ENCODE measurements at places on chromosomes 4 and X. TPM values are rescaled to one million over a fixed set of nuclear protein-coding genes. Genes with fewer than 3 reads are reported as not detected.

DNA sequence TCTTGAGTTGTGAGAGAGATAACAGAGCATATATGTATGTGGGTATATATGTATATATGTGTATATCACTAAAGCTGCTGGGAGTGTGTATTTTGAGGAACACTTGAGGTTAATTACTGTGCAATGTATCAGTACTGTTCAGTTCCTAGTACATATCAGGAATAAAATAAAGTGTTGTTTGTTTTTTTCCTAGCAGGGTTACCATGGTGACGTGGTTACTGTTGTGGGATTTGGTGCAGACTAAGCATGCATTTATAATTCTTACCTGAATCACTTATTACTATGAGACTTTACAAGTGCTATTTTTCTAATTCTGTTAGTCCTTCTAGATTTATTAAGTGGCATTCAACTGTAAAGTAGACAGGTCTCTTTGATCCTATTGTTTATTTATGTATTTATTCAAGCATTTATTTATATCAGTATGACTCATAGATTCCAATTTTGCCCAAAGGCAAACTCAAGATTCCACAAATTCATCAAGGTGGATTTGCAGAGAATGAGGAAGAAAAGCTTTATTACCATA, 26.9 kb upstream of the BEX4 start:
- no peaks in the 10 kb centered on the region for H3K36me3 ChIP-seq
- no peak for DNase-seq
- peaks cover 2% of the 10 kb centered on the region for H3K27me3 ChIP-seq
- H3K27ac ChIP-seq: no peak overlapping the region
- H3K4me1 ChIP-seq: no peaks in the 10 kb centered on the region
- H3K4me3 ChIP-seq: no peak overlapping the region

DNA sequence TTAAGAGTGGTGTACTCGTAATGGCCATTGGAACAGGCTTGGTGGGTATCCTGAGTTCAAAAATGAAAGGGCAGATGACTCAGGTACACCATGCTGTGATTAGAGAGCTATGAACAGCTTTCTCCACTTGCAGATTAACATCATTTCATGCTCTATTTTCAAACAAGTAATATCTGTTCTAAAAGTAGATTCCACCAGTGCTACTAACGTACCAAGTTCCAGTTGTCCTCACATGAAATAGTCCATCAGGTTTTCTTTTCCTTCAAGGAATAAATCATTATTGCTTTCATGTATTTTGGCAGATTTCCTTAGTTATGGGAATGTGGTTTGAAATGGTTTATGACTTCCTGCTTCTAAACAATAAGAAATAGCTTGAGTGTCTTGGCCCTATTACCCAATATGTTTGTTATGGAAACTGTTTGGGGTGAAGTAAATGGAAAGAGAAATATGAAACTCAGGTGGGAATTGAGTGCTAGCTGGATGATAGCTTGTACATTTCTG, 49.9 kb downstream of the PCDH7 start:
- no peaks in the 10 kb centered on the region for H3K4me1 ChIP-seq
- H3K27ac ChIP-seq: no peak overlapping the region
- no peaks in the 10 kb centered on the region for H3K27me3 ChIP-seq
- no peak overlapping the region for H3K4me3 ChIP-seq
- DNase-seq: no peak
- H3K36me3 ChIP-seq: no peaks in the 10 kb centered on the region

DNA sequence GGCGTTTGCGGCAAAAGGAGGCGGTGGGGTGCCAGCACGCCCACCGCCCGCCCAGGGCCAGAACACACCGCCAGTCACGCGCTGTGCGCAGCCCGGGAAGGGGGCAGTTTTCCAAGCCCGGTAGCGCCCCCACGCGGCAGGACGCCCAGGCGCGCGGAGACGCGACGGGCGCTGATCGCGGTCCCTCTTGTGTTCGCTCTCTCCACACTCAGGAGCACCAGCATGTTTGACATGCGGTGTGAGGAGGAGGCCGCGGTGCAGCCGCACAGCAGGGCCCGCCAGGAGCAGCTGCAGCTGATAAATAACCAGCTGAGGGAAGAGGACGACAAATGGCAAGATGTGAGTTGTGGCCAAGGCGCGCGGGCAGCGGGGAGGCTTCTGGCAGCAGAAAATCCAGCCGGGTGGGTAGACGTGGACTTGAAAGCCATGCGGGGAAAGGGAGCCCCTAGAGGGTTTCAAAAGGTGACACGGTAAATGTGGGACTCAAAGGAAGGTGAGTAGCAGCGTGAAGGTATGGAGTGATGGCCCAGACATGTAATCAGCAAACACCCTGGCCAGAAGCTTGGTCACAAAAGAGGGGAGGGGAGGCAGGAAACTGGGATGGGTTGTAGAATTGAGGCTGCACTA, 104.1 kb downstream of the PHOX2B start:
- H3K27me3 ChIP-seq: peaks cover 23% of the 10 kb centered on the region
- H3K4me3 ChIP-seq: no peak overlapping the region
- DNase-seq: no peak
- H3K36me3 ChIP-seq: no peaks in the 10 kb centered on the region

- H3K36me3 ChIP-seq: no peaks in the 10 kb centered on the region
- no peaks in the 10 kb centered on the region for H3K4me1 ChIP-seq
- no peaks in the 10 kb centered on the region for H3K27me3 ChIP-seq
- H3K27ac ChIP-seq: no peak overlapping the region
- no peak overlapping the region for H3K4me3 ChIP-seq
These were observed 170.5 kb upstream of the PITX2 start for GRCh38 chr4:110793381-110793801.

- H3K27me3 ChIP-seq: no peaks in the 10 kb centered on the region
- no peaks in the 10 kb centered on the region for H3K36me3 ChIP-seq
- no peak for DNase-seq
- H3K4me3 ChIP-seq: no peak overlapping the region
- H3K27ac ChIP-seq: no peak overlapping the region
These were observed 10.0 kb upstream of the PSAPL1 start for GRCh38 chr4:7444731-7445130.

GRCh38 chr4:11589676-11590075, 161.0 kb upstream of the HS3ST1 start:
- H3K27me3 ChIP-seq: peaks cover 1% of the 10 kb centered on the region
- no peaks in the 10 kb centered on the region for H3K36me3 ChIP-seq
- DNase-seq: no peak

- no peak overlapping the region for H3K27ac ChIP-seq
- H3K4me1 ChIP-seq: no peaks in the 10 kb centered on the region
- no peak overlapping the region for H3K4me3 ChIP-seq
- no peaks in the 10 kb centered on the region for H3K36me3 ChIP-seq
These were observed 8.7 kb downstream of the SHROOM4 start for GRCh38 chrX:50805276-50805675.

- peaks cover 4% of the 10 kb centered on the region for H3K27me3 ChIP-seq
- no peaks in the 10 kb centered on the region for H3K36me3 ChIP-seq
- H3K4me3 ChIP-seq: no peak overlapping the region
These were observed 446.9 kb downstream of the BCOR start for GRCh38 chrX:39650768-39651347.

DNA sequence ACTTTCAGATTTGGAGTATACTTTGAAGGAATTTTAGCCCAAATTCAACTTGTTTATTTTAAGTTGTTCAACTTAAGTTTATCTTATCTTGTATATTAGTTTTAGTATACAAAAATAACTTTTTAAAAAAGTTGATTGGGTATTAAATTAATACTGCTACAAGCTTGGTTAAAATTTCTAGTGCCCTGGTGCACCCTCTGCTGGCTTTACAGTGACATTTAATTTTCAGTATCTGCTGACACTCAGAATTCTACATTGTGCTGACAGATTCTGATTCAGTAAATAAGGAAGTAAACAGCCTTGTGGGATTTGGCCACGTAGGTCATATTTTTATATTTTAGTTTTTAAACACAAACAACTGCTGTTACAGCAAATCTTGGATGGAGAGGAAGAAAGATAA, 2.9 kb downstream of the EDA start:
- peaks cover 19% of the 10 kb centered on the region for H3K4me1 ChIP-seq
- H3K27ac ChIP-seq: no peak overlapping the region
- H3K27me3 ChIP-seq: peaks cover 9% of the 10 kb centered on the region
- DNase-seq: no peak

DNA sequence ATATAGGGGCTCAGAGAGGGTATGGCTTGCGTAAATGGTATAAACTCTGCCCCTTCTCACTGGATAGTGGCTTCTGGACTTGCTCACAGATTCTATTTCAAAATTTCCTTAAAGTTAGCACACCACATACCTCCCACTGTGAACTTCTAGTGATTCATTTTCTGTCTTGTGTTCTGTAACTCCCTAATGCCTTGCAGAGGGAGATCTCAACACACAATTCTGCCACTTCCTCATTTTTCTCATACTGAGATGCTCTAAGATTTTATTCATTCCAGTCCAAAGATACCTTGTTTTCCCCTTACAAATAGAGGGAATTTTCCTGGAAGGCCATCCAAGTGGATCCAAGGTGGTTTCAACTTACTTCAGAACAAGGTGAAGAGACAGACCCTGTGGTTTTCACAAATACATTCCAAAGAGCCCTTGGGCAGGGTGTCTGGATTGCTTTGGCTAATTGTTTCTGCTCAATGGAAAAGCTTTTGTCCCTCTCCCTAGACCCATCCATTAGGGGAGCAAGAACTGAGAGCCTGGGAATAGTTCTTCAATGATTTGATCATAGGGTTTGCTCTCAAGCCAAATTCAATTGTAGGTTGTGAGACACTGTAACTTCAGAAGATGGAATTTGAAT, 52.1 kb upstream of the CAPN6 start:
- no peaks in the 10 kb centered on the region for H3K36me3 ChIP-seq
- DNase-seq: no peak
- no peak overlapping the region for H3K4me3 ChIP-seq

GRCh38 chr4:52915191-52915590, 53.1 kb downstream of the RASL11B start:
- H3K36me3 ChIP-seq: no peaks in the 10 kb centered on the region
- H3K4me3 ChIP-seq: no peak overlapping the region
- H3K27me3 ChIP-seq: no peaks in the 10 kb centered on the region
- no peak overlapping the region for H3K27ac ChIP-seq

- no peaks in the 10 kb centered on the region for H3K36me3 ChIP-seq
- peaks cover 11% of the 10 kb centered on the region for H3K4me1 ChIP-seq
- no peak overlapping the region for H3K4me3 ChIP-seq
- H3K27ac ChIP-seq: no peak overlapping the region
These were observed 78.4 kb downstream of the HPRT1 start for GRCh38 chrX:134538316-134538715.

- H3K4me3 ChIP-seq: no peak overlapping the region
- H3K36me3 ChIP-seq: no peaks in the 10 kb centered on the region
These were observed 65.9 kb downstream of the FAM184B start for GRCh38 chr4:17715511-17715910.

DNA sequence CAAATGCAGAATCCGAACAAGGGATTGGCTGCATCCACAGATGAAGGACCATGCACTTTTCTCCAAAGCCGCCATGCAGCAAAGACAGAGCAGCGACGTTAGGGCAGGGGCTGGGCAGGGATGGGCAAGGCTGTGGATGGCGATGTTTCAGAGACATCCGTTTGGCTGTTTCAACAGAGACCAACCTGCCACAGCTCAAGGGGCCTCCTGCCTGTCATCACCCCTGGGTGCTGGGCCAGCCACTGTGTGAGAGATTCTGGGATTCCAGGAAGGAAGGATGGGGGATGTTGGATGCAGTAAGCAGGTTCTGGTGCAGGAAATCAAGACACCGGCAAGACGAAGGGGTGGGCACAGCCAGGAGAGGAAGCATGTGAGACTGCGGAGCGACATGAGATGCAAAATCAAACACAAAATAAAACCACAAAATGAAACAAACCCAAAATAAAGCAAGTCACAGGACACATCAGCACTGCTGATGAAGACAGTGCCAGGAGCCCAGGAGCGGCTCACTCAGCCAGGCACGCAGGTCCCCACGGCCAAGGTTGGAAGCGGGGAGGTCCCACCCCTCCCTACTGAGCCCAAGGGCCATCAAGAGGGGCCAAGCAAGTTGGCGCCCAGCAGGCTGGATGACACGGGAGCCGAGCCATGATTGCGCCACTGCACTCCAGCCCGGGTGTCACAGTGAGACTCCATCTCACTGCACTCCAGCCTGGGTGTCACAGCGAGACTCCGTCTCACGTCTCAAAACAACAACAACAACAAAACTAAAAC, 68.1 kb downstream of the FAM53A start:
- no peaks in the 10 kb centered on the region for H3K36me3 ChIP-seq
- no peak for DNase-seq
- H3K27me3 ChIP-seq: no peaks in the 10 kb centered on the region

DNA sequence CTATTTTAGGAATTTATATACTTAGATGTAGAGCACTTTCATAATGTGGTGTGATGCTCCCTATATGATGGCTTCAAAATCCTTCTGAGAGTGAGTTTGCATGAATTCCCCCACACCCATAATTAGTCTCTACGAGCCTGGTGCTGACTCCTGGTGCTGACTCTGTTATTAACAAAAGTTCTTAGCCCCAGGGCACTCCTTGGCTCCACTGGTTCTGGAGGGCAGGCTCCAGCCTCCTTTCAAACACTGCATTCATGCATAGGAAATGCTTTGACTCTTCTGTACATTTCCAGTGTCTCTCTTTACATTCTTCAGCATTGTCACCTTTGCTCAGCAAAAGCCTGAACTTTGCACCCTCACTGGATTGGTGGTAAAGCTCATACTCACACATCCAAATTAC, 64.0 kb downstream of the LNX1 start:
- no peaks in the 10 kb centered on the region for H3K4me1 ChIP-seq
- peaks cover 4% of the 10 kb centered on the region for H3K27me3 ChIP-seq

GRCh38 chr4:91795947-91796346, 507.8 kb upstream of the GRID2 start:
- no peaks in the 10 kb centered on the region for H3K36me3 ChIP-seq
- no peaks in the 10 kb centered on the region for H3K4me1 ChIP-seq
- DNase-seq: no peak
- no peaks in the 10 kb centered on the region for H3K27me3 ChIP-seq
- H3K27ac ChIP-seq: no peak overlapping the region

GRCh38 chr4:10129196-10130177, 12.9 kb upstream of the WDR1 start:
- H3K4me1 ChIP-seq: peaks cover 13% of the 10 kb centered on the region
- H3K36me3 ChIP-seq: peaks cover 1% of the 10 kb centered on the region
- H3K27ac ChIP-seq: no peak overlapping the region
- H3K4me3 ChIP-seq: no peak overlapping the region
- H3K27me3 ChIP-seq: peaks cover 3% of the 10 kb centered on the region

- H3K4me3 ChIP-seq: peak overlapping the region; percentile 95
- no peak for DNase-seq
- peaks cover 56% of the 10 kb centered on the region for H3K36me3 ChIP-seq
- H3K4me1 ChIP-seq: peaks cover 51% of the 10 kb centered on the region
- H3K27me3 ChIP-seq: no peaks in the 10 kb centered on the region
- peak overlapping the region; percentile 94 for H3K27ac ChIP-seq
These were observed 10.4 kb downstream of the OGT start for GRCh38 chrX:71543316-71543715.

- peaks cover 32% of the 10 kb centered on the region for H3K4me1 ChIP-seq
- no peak for DNase-seq
- peak overlapping the region; percentile 89 for H3K4me3 ChIP-seq
- peaks cover 28% of the 10 kb centered on the region for H3K36me3 ChIP-seq
These were observed 5.8 kb downstream of the MID1IP1 start for GRCh38 chrX:38806875-38807621.

Gene TSPAN7
- not detected for total RNA-seq

Gene NHS
- 11.1 TPM for total RNA-seq

Gene FGF13
- total RNA-seq: not detected

Gene FGB
- not detected for total RNA-seq

Gene NAT8L
- total RNA-seq: 8.0 TPM

Gene OPRPN
- not detected for total RNA-seq

Gene AWAT1
- total RNA-seq: not detected

Gene BTC
- not detected for total RNA-seq

Gene ADGRL3
- total RNA-seq: not detected

Gene APLN
- total RNA-seq: 0.26 TPM

Gene AFAP1
- 48.3 TPM for total RNA-seq

Gene WFS1
- 9.3 TPM for total RNA-seq

Gene FGD1
- total RNA-seq: 0.21 TPM

Gene MAGEA10
- total RNA-seq: not detected

Gene USP17L19
- total RNA-seq: not detected

Gene BRS3
- not detected for total RNA-seq

Gene SPP1
- total RNA-seq: 1.0 TPM

Gene HS6ST2
- 1.1 TPM for total RNA-seq
